ENCODE measurements at places on chromosomes 4 and X.

DNA sequence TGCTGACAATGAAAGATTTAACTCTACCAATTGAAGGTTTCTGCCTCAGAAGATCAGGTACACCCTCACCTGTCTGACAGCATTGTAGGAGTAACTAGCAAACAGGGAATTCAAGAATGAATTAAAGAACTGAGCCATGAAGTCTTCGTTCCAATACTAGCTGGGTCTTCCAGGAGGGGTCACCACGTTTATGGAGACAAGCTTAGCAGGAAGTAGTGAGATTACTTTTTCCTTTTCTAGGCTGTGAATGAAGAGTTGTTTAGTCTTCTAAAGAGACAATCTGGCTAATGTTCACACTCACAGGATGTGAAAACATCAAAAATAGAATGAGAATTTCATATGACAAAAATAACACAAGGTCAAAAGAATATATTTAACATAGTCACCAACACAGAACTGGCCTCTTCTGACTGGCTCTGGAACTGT is 54.9 kb downstream of the REELD1 start:
- DNase-seq: no peak

GRCh38 chr4:80387390-80388283 is 52.1 kb downstream of the CFAP299 start:
- no peak for DNase-seq

DNA sequence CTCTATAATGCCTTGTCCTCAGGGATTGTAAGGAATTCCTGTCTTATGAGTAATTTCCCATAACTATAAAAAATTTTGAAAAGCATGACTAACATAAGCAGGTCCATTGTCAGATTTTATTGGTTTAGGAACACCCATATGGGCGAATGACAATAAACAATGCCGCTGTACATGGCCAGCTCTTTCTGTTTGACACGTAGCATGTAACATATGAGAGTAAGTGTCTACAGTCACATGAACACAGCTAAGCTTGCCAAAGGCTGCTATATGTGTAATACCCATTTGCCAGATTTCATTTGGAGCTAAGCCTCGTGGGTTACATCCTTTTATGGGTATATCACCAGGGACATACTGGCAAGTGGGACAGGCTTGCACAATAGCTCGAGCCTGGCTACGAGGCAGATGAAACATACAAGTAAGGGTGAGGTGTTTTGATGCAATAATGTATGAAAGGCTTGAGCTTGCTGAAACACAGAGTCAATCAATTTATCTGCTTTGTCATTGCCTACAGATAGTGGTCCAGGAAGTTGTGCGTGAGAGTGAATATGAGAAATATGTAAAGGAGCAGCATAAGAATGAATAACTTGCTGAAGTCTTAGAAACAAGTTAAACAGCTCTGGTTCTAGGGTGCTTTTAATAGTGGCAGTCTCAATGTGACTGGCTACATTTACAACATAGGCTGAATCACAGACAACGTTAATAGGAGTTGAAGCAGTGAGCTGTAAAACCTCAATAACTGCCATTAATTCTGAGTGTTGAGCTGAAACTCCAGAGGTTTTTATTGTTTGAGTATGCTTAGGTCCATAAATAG is 67.4 kb upstream of the UGT2B10 start:
- DNase-seq: no peak

- DNase-seq: no peak
Observed at GRCh38 chr4:90584051-90584450, 456.9 kb downstream of the CCSER1 start.

GRCh38 chr4:111602848-111603247 is 542.4 kb upstream of the FAM241A start:
- peak; percentile 16 for DNase-seq

DNA sequence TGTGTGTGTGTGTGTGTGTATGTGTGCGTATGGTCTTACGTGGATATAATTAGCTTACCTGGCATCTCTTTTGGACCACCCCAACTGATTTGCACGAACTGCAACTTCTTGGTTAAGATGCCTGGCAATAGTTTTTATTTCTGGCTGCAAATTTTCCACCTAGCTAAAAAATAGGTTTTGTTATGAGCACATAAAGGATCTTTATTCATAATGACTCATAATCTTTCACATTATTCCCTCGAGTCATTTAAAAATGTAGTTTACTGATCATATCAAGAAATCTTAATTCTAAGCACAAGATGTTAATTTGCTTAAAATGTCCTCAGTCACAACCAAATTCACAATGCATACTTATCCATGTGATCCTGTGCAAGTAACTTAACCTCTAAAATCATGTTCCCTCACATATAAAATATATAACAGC is 1.5 kb downstream of the COX18 start:
- DNase-seq: no peak

DNA sequence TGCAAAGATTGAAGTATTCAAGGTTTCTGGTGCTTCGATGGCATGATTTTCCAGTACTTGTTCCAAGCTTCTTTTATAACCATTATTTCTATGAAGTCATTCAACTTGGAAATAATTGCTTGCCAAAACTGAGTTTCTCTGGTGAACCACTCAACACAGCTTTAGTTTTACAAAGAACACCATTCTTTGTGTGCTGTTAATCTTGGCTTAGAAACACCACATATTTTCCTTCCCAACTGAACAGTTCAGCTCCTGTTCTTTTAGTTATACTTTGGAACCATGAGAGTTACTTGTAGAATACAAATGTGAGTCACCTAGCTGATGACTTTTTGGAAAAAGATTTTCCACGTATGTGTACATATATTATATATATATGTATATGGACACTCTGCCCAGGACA is 32.7 kb downstream of the TMEM47 start:
- DNase-seq: no peak

DNA sequence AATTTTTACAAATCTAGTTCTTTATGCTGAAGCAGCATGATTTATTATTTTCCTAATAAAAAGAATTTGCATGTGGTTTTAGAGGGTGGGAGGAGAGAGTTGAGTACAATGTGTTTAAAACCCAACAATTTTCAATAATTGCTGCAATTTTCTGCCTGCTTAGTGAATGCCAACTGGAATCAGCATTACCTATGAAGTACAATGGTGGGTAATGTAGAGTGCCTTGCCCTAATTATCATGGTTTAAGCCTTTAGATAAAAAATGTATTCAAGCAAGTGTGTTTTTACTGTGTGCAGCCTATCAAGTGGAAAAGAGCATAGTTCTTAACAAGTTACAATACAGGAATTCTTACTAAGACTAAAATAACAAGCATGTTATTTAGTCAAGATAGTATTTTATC is 77.9 kb upstream of the ANKRD50 start:
- no peak for DNase-seq

All from Kasumi-1 (cell line).